Activated CD4-positive, alpha-beta T cell treated with anti-CD3 and anti-CD28 coated beads, Interleukin-2, amount 10 ng/mL, durations not matched to agents 24 days and 14 days (primary cell): ENCODE measurements at places on chromosomes 5 and 9. TPM values are rescaled to one million over a fixed set of nuclear protein-coding genes. Genes with fewer than 3 reads are reported as not detected.

Gene LECT2
- not detected in 2 replicates for total RNA-seq

Gene SHROOM1
- 5.3 and 7.4 TPM in 2 replicates for total RNA-seq

Gene ROR2
- 0.40 and 0.43 TPM in 2 replicates for total RNA-seq

Gene FAM151B
- 0.23 TPM in 1 of 2 replicates, not detected in the other for total RNA-seq

Gene SLC2A6
- 3.2 and 4.0 TPM in 2 replicates for total RNA-seq

Gene HINT2
- total RNA-seq: 42.3 and 42.5 TPM in 2 replicates

Gene ADAMTS6
- total RNA-seq: 0.73 and 0.89 TPM in 2 replicates

Gene PCDH1
- 0.17 TPM in 1 of 2 replicates, not detected in the other for total RNA-seq

Gene UBE2QL1
- 0.54 and 0.77 TPM in 2 replicates for total RNA-seq

Gene SCGB3A1
- total RNA-seq: not detected in 2 replicates

- no peak overlapping the region for H3K4me3 ChIP-seq
- no peak overlapping the region for H3K27ac ChIP-seq
- no peak for DNase-seq
- no peaks in the 10 kb centered on the region for H3K27me3 ChIP-seq
- H3K36me3 ChIP-seq: peaks cover 81% of the 10 kb centered on the region
- peaks cover 32% of the 10 kb centered on the region for H3K4me1 ChIP-seq
Observed at GRCh38 chr9:83969602-83970001, 10.4 kb downstream of the HNRNPK start.

DNA sequence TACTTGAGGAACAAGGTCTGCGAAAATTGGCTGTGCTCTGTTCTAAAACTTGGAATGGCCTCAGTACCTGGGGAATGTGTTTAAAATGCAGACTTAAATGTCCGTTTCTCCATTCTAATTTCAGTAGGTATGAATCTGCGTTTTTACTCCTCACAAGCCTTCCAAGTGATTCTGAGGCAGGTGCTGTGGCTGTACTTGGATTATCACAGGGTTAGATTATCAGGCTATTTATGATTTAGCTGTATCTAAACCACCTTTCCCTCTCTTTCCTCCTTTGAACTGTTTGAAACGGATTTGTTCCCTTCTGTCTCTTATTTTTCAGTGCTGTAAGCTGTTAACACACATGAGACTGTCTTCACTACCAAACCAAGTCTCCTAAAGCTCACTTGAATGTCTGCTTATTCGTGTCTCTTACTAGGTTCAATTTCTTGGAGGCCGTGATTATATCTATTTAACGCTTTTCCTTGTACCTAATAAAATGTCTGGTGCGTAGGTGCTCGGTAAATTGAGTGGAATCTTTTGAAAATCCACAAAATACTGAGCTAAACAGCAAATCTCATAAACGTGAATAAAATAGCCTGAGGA, 714 bp upstream of the CETN3 start:
- DNase-seq: no peak
- no peak overlapping the region for H3K27ac ChIP-seq
- peaks cover 14% of the 10 kb centered on the region for H3K36me3 ChIP-seq
- peaks cover 11% of the 10 kb centered on the region for H3K4me1 ChIP-seq

GRCh38 chr5:61200582-61201155, 38.4 kb upstream of the SMIM15 start:
- DNase-seq: no peak
- no peaks in the 10 kb centered on the region for H3K36me3 ChIP-seq
- H3K4me3 ChIP-seq: no peak overlapping the region
- H3K27me3 ChIP-seq: peaks cover 10% of the 10 kb centered on the region
- no peak overlapping the region for H3K27ac ChIP-seq

GRCh38 chr9:70058569-70059116, 15.0 kb downstream of the MAMDC2 start:
- no peaks in the 10 kb centered on the region for H3K36me3 ChIP-seq
- H3K27me3 ChIP-seq: peaks cover 5% of the 10 kb centered on the region
- DNase-seq: no peak
- H3K27ac ChIP-seq: no peak overlapping the region
- H3K4me3 ChIP-seq: no peak overlapping the region

DNA sequence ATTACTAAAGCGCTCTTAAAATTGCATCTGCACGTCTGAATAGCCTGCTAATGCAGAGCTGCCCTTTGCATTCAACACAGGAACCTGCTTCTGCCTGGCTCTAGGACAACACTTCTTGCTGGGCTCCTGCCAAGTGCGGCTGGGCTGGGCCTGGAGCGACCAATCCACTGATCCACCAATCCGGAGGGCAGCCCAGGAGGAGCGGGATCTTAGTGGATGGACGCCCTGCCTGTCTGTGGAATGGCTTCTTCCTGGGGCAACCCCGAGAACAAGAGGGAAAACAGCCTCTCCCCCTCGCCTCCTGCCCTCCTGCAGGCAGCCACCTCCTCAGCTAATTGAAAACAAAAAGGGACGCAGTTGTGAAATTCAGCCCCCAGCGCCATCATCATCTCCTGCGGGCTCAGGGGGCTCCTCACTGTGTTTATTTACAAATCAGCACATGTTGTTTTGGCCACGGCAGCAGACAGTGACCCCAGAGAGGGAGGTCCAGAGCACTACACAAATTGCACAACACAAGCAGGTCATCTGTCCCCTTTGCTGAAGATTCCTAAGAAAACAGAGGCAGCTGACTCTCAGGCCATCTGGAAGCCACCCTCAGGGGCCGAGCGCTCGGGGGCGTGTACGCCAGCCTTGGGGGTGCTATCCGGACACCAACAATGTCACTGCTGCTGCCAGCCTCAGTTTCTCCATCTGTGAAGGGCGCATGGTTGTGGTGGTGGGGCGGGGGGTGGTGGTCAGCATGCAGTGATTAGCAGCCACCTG, 57.3 kb downstream of the GADD45G start:
- H3K36me3 ChIP-seq: no peaks in the 10 kb centered on the region
- peaks cover 7% of the 10 kb centered on the region for H3K27me3 ChIP-seq
- no peak overlapping the region for H3K27ac ChIP-seq
- no peak overlapping the region for H3K4me3 ChIP-seq

GRCh38 chr5:102700120-102700831, 54.8 kb upstream of the PAM start:
- H3K36me3 ChIP-seq: no peaks in the 10 kb centered on the region
- H3K27me3 ChIP-seq: peaks cover 17% of the 10 kb centered on the region
- H3K4me1 ChIP-seq: no peaks in the 10 kb centered on the region
- H3K4me3 ChIP-seq: no peak overlapping the region
- no peak overlapping the region for H3K27ac ChIP-seq

DNA sequence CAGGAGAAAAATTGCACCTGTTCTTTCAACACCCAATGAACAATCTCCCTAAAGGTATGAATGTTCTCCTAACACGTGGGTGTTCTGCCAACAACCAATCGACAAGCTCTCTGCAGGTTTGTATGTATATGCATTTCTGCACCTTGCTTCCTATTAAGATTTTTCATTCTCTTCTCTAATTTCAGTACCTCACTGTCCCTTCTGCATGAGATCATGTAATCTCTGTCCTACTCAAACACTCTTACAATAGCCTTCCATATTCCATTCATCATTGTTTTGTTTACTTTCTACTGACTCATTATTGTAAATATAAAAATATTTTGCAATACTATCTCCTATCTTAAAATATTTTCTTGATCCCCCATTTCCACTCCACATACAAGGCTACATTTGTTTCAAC, 382.0 kb downstream of the CDH12 start:
- H3K4me3 ChIP-seq: no peak overlapping the region
- no peaks in the 10 kb centered on the region for H3K4me1 ChIP-seq
- no peak overlapping the region for H3K27ac ChIP-seq
- H3K36me3 ChIP-seq: no peaks in the 10 kb centered on the region
- no peaks in the 10 kb centered on the region for H3K27me3 ChIP-seq
- no peak for DNase-seq

DNA sequence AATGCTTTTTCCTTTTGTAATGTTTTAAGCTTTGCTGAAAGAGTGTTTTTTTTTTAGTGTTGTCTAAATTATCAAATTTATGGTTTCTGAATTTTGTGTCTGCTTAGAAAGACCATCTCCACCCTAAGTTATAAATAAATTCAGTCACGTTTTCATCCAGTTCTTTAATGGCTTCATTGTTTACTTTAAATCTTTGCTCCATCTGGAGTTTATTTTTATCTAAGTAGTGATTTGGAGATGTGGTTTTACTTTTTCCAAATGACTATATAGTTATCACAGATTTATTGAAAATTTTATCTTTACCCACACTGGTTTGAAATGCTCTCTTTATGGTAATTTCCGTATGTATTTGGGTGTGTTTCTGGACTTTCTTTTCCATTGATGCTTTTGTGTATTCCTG, 577.2 kb upstream of the ZNF608 start:
- no peaks in the 10 kb centered on the region for H3K27me3 ChIP-seq
- no peak for DNase-seq
- H3K4me3 ChIP-seq: no peak overlapping the region
- no peaks in the 10 kb centered on the region for H3K36me3 ChIP-seq
- H3K27ac ChIP-seq: no peak overlapping the region

DNA sequence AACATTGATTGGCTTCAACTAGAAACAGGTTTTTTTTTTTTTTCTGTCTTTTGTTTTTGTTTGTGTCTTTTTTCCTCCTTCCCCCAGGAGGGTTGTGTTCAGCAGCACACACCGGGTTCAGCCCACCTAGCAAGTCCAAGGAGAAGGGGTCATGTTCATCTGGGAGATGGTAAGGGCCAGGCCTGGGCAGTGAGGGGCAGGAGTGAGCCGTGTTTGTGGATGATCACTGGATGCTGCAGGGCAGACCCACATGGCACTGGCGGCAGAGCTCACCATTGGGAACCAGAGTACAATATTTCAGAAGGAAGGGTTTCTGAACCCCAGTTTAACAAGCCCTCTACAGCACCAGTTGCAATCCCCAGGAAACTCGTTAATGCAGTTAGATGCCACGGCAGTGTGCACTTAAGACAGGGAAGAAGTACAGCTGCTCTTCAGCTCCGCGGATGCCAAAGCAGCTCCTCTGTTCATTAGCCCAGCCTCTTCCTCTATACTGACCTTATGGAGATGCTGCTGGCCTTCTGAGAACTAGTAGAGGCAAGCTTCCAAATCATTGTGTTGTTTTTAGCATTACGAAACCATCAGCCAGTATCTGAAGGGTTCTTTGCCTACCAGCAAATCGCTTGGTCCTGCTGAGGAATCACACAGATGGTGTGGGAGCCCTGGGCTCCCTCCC, 508.2 kb upstream of the WWC1 start:
- no peak overlapping the region for H3K27ac ChIP-seq
- no peaks in the 10 kb centered on the region for H3K4me1 ChIP-seq
- H3K27me3 ChIP-seq: no peaks in the 10 kb centered on the region
- no peak overlapping the region for H3K4me3 ChIP-seq
- H3K36me3 ChIP-seq: no peaks in the 10 kb centered on the region

DNA sequence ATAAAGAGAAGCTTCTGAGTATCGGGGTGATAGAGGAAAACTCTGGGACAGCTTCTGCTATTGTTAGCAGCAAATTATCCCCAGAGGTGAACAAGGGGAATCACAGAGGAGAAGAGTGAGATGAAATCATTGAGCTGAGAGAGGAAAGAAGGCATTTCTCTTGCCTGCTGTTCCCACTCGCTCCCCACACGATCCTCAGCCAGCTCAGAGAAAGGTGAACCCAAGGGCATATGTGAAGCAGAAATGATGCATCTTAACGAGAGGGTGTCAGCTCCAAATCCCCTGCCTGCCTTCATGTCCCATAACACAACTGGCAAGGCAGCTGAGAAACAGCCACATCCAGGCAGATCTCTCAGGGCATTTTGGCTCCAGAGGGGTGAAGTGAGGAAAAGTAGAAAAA, 111.6 kb downstream of the BRINP1 start:
- H3K27ac ChIP-seq: no peak overlapping the region
- H3K27me3 ChIP-seq: no peaks in the 10 kb centered on the region
- H3K36me3 ChIP-seq: no peaks in the 10 kb centered on the region
- H3K4me1 ChIP-seq: no peaks in the 10 kb centered on the region

GRCh38 chr5:141508798-141509611, 20.1 kb downstream of the PCDHGC5 start:
- no peak for DNase-seq
- H3K4me3 ChIP-seq: no peak overlapping the region
- peaks cover 6% of the 10 kb centered on the region for H3K36me3 ChIP-seq
- peak overlapping the region; percentile 72 for H3K27ac ChIP-seq
- H3K4me1 ChIP-seq: peaks cover 24% of the 10 kb centered on the region

GRCh38 chr9:70954126-70954525, 167.3 kb downstream of the TRPM3 start:
- no peak for DNase-seq
- no peak overlapping the region for H3K27ac ChIP-seq
- no peaks in the 10 kb centered on the region for H3K4me1 ChIP-seq
- H3K4me3 ChIP-seq: no peak overlapping the region
- H3K36me3 ChIP-seq: no peaks in the 10 kb centered on the region
- H3K27me3 ChIP-seq: no peaks in the 10 kb centered on the region

DNA sequence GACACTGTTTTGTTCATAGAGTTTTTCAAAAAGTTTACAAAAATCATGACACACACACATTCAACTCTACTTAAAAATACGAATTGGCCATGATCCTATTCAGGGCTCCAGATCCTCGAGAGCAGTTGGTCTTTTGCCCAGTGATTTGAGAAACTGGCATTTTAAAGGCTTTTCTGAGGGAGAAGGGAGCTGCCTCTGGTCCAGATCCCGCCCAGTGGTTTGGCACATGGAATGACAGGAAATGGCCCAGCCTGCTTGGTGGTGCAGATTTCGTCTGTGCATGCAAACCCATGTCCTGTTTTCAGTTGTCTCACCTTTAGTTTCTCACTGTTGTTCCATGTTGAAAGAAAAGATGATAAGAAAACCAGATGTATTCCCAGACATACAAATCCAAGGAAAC, 3.6 kb downstream of the CAMK4 start:
- H3K27me3 ChIP-seq: no peaks in the 10 kb centered on the region
- H3K27ac ChIP-seq: peak overlapping the region; percentile 91
- H3K4me1 ChIP-seq: peaks cover 66% of the 10 kb centered on the region
- H3K4me3 ChIP-seq: peak overlapping the region; percentile 87
- peaks cover 21% of the 10 kb centered on the region for H3K36me3 ChIP-seq
- DNase-seq: peak; percentile 80

- DNase-seq: no peak
- H3K27me3 ChIP-seq: peaks cover 5% of the 10 kb centered on the region
- peak overlapping the region; percentile 0 for H3K27ac ChIP-seq
- H3K4me3 ChIP-seq: peak overlapping the region; percentile 0
- H3K36me3 ChIP-seq: no peaks in the 10 kb centered on the region
- peaks cover 26% of the 10 kb centered on the region for H3K4me1 ChIP-seq
Observed at GRCh38 chr5:148848393-148849031, 22.1 kb downstream of the ADRB2 start.

- no peaks in the 10 kb centered on the region for H3K4me1 ChIP-seq
- no peak for DNase-seq
- peaks cover 30% of the 10 kb centered on the region for H3K36me3 ChIP-seq
- no peak overlapping the region for H3K27ac ChIP-seq
- no peak overlapping the region for H3K4me3 ChIP-seq
Observed at GRCh38 chr9:20988061-20988460, 43.4 kb downstream of the HACD4 start.
